RPMI7951 (cell line): ENCODE measurements at places on chromosomes 5 and 9.

DNA sequence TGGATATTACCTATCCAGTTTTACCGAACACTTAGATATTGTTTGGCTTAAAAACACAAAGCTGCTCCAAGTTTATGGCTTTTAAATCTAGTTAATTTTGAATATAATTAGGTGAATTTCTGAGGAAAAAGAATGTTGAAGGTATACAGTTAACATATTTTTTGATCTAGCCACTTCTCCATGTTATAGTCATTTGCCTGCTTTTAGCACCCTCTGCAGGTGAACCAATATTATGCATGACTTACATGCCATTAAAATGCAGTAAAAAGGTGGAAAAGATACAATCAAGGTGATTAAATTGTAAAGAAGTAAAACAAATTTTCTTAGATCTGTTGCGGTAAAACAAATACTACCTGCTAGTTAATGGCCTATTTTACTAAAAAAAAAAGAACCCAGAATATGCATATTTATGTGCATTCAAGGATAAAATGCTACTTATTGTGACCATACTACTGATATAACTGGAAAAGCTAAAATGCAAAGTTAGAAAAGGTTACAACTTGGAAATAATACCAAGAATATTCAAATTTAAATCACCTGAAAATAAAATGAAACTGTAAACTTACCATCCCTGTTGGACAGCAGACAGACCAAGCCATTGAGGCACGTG lies 132.1 kb downstream of the AP3B1 start:
- peak; percentile 9 for DNase-seq

GRCh38 chr5:74192606-74193299 lies 447.8 kb downstream of the ENC1 start:
- no peak for DNase-seq

GRCh38 chr5:133821311-133821741 lies 147.1 kb downstream of the C5orf15 start:
- no peak for DNase-seq

GRCh38 chr5:172841256-172841655 lies 7.2 kb downstream of the ERGIC1 start:
- DNase-seq, result no peak

DNA sequence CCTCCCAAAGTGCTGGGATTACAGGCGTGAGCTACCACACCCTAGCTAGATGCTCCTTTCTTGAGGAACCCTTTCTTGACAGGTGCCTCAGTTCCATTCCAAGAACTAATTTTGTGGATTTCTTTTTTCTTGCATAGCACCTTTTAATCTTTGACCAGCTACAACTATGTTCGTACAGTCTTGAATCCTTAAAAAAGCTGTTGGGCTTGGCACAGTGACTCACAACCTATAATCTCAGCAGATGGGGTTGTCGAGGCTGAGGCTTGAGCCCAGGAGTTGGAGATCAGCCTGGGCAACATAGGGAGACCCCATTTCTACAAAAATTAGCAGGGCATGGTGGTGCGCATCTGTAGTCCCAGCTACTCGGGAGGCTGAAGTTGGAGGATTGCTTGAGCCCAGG lies 1.3 kb upstream of the ZER1 start:
- no peak for DNase-seq

DNA sequence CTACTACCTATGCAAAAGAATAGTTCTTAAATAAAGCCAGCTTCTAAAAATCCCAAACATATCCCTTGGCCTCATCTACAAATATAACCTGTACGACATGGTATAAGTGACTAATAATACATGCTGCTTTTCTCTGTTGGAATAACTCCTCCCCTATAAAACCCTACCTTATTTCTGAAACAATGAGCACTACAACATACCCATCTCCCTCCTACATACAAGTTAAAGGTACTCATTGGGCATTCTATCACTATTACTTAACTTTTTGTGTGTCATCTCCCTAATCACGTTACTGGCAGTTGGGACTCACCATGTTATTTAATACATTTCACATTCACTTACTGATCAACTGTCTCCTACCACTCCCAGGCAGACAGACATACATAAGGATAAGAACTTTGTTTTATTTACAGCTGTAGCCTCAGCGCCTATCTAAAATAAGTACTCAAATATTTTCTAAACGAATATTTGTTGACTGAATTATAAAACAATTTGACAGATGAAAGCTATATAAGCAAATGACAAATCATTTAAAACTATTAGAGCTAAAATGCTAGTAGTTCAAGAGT lies 4.1 kb downstream of the CLK4 start:
- no peak for DNase-seq

- DNase-seq, result no peak
These were observed 13.9 kb upstream of the HABP4 start for GRCh38 chr9:96436063-96436455.

DNA sequence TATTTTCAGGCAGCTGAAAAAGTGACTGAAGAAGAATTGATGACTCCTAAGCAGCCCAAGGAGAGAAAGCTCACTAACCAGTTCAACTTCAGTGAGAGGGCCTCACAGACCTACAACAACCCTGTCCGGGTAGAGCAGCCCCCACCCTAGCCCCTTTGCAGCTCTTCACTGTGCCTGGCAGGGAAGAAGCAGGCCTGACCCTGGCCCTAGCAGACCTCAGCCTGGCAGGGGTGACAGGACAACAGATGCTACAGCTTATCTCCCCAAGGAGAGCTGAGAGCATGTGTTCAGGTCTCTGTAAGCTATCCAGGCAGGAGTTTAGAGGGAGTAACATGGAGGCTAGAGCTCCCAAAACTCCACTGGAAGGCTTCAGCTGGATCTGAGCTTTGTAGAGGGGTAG lies 31.8 kb downstream of the DNAI1 start:
- no peak for DNase-seq

- DNase-seq, result no peak
These were observed 46.4 kb downstream of the MCCC2 start for GRCh38 chr5:71633255-71634155.

DNA sequence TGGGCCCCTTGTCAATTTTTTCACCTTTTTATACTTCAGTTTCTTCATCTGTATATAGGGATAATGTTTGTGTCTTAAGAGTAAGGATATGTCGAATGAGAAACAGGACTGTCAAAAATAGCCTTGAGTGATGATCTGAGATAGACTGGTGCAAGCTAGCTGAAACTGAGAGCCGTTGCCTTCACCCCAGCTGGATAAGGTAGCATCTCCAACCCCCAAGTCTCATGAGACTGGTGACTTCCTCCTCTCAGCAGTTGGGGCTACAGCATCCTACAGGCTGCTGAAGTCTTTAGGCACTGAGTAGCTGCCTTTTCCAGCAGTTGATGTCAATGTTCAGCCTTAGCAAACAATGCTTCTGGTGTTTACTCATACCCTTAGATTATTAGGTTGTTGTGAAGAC lies 330.2 kb downstream of the OSTF1 start:
- no peak for DNase-seq

DNA sequence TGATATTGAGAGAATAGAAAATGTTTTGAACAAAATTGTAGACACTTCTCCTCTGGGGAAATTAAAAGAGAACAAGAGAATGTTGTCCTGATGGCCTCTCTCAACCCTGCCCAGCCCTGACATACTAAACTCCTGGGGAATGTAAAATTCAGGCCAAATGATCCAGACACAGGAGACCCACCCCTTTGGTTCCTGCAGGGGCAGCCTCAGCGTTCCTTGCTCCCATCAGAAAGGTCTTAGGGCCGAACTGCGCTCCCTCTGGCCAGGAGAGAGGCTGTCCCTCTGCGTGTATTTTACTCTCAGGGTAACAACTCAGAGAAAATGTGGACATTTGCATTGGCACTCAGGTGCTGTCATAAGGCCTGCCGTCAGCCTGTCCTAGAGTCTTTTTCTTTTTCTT lies 616.3 kb upstream of the KLF4 start:
- no peak for DNase-seq

- no peak for DNase-seq
These were observed 88.8 kb downstream of the SPRY4 start for GRCh38 chr5:142235870-142236672.

GRCh38 chr5:178143901-178144300 lies 9.8 kb downstream of the NHP2 start:
- DNase-seq, result no peak

- DNase-seq, result no peak
These were observed 170.7 kb downstream of the PDE4D start for GRCh38 chr5:59722874-59723273.

DNA sequence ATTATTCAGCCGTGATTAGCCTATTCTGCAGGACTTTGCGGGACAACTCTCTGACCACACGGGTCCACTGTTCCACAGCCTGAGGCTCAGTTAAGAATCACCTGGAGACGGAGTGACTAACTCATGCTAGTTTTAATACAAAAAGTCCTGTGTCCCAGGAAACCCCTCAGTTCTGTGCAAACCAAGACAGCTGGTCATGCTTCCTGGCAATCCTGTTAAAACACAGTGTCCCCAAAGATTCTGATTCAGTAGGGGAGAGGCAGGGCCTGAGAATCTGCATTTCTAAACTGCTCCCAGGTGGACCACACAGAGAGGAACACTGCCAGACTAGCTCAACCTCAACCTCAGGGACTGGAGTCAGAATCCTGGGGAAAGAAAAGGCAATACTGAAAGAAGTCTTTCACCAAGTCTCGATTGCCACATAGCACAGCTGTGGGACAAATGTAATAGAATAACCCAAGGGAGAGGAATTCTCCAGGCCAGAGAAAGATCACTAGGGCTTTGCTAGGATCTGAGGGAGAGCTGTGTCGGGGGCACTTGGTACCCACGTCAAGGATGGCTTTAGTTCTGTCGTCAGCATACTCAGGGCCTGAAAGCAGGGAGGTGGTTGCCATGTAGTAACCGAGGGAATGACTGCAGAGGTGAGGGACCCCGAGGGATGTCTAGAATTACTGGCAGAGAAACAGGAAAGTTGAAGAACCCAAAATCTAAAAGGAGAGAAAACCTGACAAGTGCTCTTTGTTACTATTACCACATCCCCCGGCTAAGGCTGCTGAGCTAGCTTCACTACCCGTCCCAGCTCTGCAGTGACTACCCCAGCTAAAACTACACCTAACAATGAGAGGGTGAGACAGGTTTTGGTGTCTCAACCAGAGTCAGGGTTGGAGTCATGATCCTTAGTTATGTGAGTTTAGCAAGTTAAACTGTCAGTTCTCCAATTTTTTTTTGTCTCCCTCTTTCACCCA lies 8.6 kb downstream of the SUSD1 start:
- DNase-seq, result peak; percentile 78

GRCh38 chr5:66666778-66667177 lies 70.6 kb downstream of the MAST4 start:
- no peak for DNase-seq

DNA sequence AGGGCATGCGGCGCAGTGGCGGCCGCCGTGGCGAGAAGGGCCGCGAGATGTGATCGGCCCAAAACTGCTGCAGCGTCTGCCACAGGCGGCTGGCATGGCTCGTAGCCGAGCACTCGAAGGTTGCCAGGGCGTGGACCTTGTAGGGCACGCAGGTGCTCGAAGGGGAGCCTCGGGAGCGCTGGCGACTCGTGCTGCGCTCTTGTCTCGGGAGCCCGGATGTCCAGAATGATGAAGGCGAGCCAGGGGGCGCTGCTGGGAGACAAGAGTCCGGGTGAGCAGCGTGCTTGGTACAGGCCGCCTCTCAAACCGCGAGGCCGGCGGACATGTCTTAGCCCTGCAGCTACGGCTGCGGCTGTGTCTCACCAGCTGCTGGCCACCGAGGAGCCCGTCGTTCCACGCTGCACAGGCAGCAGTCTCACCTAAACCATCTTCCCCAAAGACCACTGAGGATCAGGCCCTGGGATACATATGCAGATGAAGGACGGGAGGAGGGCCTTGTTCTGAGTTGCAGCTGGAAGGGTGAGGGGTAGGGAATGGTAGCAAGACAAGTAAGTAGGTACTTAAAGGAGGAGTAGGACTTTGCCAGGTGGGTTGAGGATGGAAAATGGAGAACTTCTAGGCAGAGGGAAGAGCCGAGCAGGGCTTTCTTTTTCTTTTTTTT lies 1.7 kb downstream of the CBY3 start:
- DNase-seq, result peak; percentile 58

DNA sequence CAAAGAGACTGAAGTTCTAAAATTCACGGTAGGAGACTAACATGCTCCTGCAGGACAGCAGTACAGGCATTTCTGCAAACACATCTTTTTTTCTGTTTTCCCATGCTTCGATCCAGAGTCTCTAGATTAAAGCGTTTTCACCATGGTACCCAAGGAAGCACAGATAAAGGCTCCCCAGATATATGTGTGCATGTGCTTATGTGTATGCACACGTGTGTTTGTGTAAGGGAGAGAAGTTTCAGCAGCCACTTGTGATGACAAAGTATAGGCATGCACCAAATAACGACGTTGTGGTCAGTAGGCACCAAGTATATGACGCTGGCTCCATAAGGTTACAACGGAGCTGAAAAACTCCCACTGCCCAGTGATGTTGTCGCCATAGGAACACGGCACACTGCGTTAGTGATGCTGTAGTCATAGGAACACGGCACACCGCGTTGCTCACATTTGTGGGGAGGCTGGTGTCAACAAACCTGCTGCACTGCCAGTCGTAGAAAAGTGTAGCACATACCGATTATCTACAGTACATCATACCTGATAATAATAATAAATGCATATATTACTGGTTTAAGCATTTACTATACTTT lies 21.7 kb downstream of the MED10 start:
- DNase-seq, result no peak

GRCh38 chr9:99072040-99072394 lies 32.9 kb upstream of the TGFBR1 start:
- peak; percentile 40 for DNase-seq

DNA sequence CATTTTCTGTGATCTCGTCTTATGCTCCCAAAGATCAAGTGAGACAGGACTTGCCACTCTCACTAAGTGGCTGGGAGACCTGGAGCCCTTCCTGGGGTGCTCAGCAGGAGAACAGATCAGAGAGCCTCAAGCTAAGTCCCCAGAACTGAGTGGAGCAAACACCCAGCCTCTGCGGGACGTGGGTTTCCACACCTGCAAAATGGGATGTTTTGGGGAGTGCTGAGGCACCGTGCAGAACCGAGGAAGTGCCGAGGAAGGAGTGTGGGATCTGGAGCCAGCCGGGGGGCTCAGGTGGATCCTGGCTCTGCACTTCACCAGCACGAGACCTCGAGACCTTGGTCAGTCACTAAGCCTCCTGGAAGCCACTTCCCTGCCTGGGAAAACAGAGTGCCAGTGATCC lies 166.0 kb downstream of the DAB2IP start:
- no peak for DNase-seq

DNA sequence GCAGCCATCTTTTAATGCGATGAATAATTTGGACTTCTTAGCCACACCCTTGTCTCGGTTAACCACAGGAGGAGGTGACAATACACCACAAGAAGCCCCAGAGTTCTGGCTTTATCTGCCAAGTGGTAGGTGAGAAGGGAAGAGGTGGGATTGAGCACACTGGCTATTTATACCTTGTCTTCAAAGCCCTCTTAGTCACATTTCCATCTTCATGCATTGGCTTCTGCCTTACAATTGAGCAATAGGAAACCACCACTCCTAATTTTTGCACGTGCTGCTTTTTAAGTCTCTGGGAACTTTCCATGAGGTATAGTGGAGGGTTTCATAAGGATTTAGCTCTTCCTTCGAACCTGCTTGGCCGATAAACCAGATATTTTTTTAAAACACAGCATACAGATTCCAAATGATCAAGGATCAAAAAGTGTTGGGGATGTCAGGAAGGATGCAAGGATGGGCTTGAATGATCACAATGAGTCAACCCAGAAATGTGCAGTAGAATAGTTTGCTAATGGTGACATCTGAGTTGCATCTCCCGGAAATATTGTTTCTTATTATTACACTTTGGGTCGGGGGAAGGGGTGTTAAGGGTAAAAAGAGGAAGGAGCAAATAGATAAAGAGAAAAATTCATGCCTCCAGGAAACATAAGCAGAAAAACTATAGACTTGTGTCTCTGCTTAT lies 25.5 kb downstream of the PLAC8L1 start:
- peak; percentile 49 for DNase-seq
